Cardiac muscle cell (in vitro differentiated cells and primary cell): ENCODE measurements at places on chromosomes 3 and 15. TPM values are rescaled to one million over a fixed set of nuclear protein-coding genes. Genes with fewer than 3 reads are reported as not detected.

SOX2 gene
- total RNA-seq: 0.18 TPM in 1 of 2 replicates, not detected in the other

ITGA11 gene
- 0.12 and 1.4 TPM in 2 replicates for total RNA-seq

PP2D1 gene
- not detected in 2 replicates for total RNA-seq

MED12L gene
- total RNA-seq: 3.3 and 6.9 TPM in 2 replicates

FILIP1L gene
- 0.28 and 0.45 TPM in 2 replicates for total RNA-seq

LTF gene
- total RNA-seq: not detected in 2 replicates

ABI3BP gene
- 0.21 and 0.54 TPM in 2 replicates for total RNA-seq

C3orf49 gene
- not detected in 2 replicates for total RNA-seq

FAM98B gene
- 6.0 and 10.2 TPM in 2 replicates for total RNA-seq

DPPA2 gene
- total RNA-seq: not detected in 2 replicates

LCTL gene
- total RNA-seq: 0.27 TPM in 1 of 2 replicates, not detected in the other

MAP4 gene
- 133 and 138 TPM in 2 replicates for total RNA-seq

PSMA4 gene
- total RNA-seq: 93.7 and 119 TPM in 2 replicates

RASGRF1 gene
- 0.06 TPM in 1 of 2 replicates, not detected in the other for total RNA-seq

CORO2B gene
- 2.9 and 3.3 TPM in 2 replicates for total RNA-seq

AMIGO3 gene
- total RNA-seq: 2.3 and 5.2 TPM in 2 replicates

SLC28A1 gene
- total RNA-seq: 0.24 and 0.81 TPM in 2 replicates

CTSH gene
- 24.1 and 37.3 TPM in 2 replicates for total RNA-seq

GRAMD2A gene
- total RNA-seq: 0.24 and 0.67 TPM in 2 replicates

CIB1 gene
- total RNA-seq: 18.1 and 30.8 TPM in 2 replicates

DHFR2 gene
- 1.5 and 1.7 TPM in 2 replicates for total RNA-seq

DAG1 gene
- 185 and 194 TPM in 2 replicates for total RNA-seq

ABCF3 gene
- total RNA-seq: 50.2 and 50.7 TPM in 2 replicates
